ENCODE measurements at places on chromosomes 3 and 15.

- no peak for DNase-seq
Observed at GRCh38 chr15:62494197-62494596, 329.1 kb upstream of the C2CD4B start.

- DNase-seq, result no peak
Observed at GRCh38 chr3:36891701-36892160, 53.1 kb downstream of the TRANK1 start.

GRCh38 chr3:187263270-187263669, 28.3 kb downstream of the MASP1 start:
- DNase-seq, result no peak

DNA sequence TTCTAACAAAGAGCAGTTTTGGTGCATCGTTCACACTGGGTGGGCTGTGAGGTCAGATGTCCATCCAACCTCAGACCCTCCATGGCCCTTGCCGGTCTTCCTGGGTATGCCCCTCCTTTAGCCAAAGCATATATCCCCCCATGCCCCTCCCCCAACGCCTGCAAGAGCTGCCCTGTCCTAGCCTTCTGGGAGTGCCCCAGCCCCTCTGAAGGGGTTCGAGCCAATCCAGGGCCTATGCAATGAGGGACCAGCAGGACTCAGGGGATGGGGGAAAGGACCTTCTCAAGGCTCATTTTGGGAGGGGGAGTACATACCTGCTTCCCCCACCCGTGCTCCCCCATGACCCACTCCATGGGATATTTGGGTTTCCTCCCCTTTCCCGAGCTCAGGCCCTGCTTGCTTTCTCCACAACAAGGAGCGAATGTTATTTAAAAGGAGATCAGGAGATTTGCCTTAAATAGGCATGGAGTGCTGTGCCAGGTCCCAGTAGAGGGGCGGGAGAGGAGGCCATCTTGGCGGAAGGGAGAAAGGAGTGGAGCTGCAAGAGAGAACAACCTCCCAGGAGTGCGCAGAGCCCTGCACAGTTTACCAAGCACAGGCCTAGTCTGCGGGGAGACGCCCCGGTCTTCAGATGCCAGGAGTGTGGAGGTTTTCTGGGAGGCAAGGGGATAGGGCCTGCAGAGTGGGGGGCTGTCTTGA, 18.2 kb downstream of the PIF1 start:
- no peak for DNase-seq

- DNase-seq, result no peak
Observed at GRCh38 chr3:123769356-123769743, 114.8 kb downstream of the MYLK start.

DNA sequence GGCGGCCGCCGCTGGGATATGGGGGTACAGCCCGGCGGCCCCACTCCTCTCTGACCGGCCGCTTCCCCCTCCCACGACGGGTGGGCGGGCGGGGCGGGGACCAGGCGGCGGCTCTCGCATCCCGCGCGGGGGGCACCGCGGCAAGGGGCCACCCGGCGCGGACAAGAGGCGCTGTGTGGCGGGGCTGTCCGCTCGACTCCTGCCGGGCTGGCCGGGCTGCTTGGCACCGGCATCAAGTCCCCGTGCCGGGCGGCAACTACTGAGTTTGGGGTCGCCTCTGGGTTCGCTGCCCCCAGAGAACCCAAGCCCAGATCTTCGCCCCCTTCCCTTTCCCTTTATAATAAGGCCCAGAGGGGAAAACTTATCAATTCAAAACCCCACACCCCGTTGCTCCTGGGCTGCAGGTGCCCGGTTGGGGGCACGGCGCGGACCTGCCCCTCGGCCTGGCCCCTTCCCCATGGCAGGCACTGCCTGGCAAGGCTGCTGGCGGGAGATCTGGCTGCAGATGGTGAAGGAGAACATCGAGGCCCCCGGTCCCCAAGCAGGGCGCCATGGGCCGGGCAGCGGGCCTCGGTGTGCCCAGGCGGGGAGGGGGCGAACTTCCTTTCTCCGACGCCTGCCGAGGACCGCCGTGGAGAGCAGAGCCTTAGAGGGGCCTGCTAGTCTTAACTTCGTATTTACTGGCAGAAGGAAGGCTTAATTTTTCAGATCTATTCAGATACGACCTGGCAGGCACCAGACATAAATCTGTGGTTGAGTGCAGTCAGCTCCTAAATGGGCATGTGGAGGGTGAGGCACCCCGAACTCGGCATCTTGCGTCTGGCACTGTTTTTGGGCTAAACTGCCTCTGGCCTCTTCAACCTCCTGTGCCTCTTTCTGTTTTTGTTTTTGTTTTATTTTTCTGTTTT, 911 bp downstream of the APBA2 start:
- DNase-seq, result no peak

GRCh38 chr3:148459931-148460513, 237.7 kb upstream of the AGTR1 start:
- DNase-seq, result no peak

DNA sequence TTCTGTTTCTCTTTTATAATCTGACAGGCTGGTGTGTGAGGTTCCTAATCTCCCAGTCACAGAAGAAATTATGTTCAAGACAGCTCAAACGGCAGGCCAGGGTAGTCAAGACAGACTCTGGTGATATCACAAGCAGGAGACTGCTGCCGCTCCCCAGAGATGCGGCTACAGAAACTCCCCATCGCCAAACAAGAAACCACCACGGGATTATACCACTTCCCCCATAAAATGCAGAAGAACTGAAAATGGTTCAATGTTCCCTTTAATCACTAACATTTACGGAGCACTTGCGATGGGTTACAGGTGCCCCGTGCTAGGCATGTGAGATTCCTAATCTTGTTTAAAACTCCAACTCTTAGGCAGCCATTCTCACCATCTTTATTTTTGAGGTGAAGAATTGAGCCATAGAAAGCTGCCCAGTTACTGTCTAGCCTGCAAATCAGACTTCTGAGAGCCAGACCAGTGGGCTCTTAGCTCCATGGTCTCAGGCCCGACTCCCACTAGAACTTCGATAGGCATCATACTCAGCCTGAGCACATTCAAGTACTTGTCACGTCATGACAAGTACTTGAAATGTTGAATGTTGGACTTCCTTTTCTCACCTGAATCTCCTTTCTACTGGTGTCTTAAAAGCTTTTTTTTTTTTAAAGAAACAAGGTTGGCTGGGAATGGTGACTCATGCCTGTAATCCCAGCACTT, 58.4 kb downstream of the TBC1D2B start:
- DNase-seq, result no peak

DNA sequence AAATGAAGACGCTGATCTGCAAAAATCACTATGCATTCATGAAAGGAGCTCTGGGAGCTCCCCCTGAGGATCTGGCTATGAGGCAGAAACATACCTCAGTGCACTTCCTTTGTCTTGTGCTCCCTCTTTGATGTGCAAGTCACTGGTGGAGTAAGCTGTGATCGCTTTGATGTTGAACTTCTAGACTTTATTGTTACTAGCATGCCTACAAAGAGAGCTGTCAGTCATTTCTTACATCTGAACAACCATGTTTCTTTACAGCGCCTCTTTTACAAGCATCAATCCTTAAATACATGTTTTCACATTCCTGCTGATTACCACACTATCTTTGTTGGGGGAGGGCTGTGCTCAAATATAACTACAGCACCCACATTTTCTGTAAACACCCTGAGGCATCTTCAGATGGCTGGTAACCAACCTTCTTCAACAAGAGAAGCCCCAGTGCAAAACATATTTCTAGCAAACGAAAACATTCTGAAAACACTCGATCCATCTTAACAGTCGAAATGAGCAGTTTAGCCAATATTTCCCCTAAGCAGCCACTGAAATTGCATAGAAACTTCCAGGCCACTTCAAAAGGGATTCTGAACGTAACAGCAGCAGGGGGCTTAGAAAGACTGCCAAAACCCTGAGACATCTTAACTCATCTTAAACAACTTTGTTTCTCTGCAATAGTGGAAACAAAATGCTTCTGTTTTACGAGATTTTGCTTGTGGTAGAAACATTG, 101.9 kb upstream of the ICE2 start:
- no peak for DNase-seq

DNA sequence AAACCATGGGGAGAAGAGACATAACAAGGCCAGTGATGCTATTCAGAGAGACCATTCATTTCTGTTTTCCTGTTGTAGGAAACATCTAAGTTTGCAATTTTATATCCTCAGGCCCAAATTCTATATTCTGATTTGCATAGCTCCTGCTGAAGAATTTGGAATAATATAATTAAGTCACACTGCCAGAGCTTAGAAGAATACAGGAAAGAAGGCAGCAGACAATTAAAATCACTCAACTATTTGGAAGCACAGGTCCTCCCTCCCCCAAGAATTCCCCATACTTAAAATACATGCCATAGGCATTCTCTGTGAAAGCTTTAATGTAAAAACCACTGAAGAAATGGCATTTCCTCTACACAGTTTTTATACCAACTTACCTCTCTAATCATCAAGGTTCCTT, 66.9 kb upstream of the SLC2A2 start:
- no peak for DNase-seq

- DNase-seq, result no peak
Observed at GRCh38 chr3:175046601-175047000, 187.5 kb downstream of the NAALADL2 start.

DNA sequence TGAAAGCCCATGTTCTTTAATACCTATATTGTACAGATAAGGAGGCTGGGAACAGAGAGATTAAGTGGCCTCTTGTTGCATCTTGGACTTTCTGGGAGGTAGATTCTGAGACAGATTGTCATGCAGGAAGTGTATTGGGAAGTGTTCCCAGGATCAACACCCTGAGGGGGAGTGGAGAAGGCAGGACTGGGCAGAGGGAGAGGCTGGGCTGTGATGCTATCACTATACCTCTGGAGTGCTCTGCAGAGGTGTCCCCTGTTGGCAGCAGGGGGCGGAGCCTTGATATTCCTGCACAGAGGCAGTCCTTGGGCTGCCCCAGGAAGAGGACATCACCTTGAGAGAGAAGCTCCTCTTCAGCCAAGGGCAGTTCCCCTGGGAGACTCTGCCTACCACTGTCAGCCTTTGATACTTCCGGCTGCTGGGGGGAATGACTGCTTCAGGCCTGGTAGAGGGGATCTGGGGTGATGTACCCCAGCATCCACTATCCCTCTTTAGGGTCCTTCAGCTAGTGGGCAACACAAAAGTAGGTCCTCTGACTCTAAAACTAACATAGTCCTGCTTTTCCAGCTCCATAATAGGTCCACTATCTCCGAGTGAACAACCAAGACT, 97.4 kb upstream of the RNU6-1 start:
- no peak for DNase-seq

- DNase-seq, result no peak
Observed at GRCh38 chr3:149058602-149059001, 27.7 kb downstream of the HLTF start.

DNA sequence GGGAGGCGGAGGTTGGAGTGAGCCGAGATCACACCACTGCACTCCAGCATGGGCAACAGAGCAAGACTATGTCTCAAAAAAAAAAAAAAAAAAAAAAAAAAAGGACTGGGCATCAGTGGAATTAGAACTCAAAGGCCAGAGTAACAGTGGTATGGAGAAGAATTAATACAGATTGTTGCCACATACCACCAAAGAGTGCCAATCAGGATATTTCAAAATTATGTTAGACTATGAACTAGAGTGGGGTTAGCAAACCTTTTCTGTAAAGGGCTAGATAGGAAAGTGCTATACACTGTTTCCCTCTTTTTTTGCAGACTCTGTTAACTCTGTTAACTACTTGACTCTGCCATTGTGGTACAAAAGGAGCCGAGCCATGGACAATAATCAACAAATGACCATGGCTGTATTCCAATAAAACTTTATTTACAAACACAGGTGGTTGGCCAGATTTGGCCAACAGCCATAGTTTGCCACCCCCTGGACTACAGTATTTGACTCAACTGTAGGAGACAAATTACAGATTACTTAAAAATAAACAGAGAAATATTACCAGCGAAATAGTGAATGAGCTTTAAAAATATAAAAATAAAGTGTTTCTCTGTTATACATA, 28.6 kb downstream of the DPH3 start:
- no peak for DNase-seq

GRCh38 chr3:194905696-194906095, 220.0 kb downstream of the FAM43A start:
- DNase-seq, result no peak

DNA sequence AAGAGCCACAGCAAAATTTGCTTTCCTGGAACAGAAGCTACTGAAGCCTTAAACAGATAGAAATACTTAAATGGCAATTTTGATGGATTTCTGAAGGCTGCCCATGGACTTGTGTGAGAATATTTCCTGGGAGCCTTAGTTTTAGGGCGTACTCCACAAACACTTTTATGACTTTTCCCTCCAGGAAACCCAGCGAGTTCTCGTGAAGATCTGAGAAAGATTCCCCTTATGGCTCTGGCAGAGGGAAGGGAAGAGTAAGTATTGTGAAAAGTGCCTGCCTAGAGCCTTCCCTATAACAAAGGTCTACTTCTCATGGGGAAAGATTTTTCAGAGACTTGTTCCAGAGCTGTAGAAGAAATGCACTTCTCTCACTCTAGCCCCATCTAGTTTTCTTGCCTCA, 31.1 kb upstream of the TRAT1 start:
- DNase-seq, result no peak

DNA sequence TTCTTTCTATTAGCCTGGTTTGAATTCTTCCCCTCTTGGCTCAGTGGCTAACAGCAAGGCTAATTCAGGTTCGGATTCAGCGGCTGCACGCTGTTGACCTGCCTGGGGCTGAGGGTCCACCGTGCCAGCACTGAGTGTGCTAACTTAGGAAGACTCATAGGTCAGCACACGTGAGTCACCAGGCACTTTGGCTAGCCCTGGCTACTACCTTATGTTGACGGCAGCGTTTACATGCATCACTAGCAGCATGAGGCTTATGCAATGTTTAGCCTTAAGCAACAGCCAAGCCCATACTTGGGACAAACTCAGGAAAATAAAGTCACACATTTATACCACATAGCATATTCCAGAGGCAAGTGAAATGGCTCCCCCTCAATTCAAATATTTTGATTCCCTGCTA, 137.7 kb downstream of the RAB11A start:
- DNase-seq, result no peak

GRCh38 chr3:38964646-38965045, 87.1 kb downstream of the SCN11A start:
- DNase-seq, result no peak
